Sigmoid colon (tissue), 7 donors: ENCODE measurements at places on chromosomes 5 and 9. TPM values are rescaled to one million over a fixed set of nuclear protein-coding genes. Genes with fewer than 3 reads are reported as not detected.

- no peak for DNase-seq
Measured at GRCh38 chr5:150615141-150615699, 25.2 kb upstream of the SYNPO start.

DNA sequence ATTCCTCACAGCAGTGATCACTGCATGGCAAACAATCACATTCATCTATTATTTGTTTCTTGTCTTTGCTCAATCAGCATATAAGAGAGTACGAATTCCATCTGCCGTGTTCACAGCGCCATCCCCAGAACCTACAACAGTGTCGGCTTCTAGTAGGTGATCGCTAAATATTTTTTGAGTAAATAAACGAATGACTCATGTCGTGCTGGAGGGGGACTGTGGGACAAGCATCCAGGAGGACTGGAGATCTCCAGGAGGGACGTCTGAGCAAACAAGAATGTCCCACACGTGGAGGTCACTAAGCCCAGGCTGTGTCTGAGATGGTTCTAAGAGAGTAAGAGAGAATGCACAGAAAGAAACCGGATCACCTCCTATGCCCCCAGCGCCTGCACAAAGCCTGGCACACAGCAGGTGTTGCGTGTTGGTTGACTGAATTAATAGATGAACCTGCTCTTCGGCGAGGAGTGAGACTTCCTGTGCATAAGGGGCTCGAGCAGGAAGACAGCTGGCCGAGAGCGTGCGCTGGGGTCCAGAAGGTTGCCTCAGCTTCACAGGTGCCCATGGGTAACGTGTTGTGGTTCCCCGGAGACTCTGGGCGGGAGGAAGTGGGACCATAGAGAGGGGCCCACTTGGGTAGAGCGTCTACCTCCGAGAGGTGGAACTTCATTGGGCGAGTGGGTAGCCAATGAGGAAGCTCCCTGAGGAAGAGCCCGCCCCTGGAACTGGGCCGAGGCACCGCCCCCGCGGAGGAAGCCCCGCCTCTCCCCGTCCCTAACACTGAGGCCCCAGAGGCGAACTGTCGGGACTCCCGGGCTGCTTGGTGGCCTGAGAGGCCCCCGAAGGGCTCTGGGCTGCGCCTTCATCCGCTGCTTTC is 193.0 kb downstream of the MELK start:
- peak; percentile 79 for DNase-seq

- DNase-seq, result no peak
Measured at GRCh38 chr9:112194969-112195431, 19.9 kb upstream of the SUSD1 start.

GRCh38 chr5:1463326-1464095 is 18.3 kb upstream of the SLC6A3 start:
- DNase-seq, result no peak

GRCh38 chr5:40616781-40617180 is 62.9 kb upstream of the PTGER4 start:
- no peak for DNase-seq

DNA sequence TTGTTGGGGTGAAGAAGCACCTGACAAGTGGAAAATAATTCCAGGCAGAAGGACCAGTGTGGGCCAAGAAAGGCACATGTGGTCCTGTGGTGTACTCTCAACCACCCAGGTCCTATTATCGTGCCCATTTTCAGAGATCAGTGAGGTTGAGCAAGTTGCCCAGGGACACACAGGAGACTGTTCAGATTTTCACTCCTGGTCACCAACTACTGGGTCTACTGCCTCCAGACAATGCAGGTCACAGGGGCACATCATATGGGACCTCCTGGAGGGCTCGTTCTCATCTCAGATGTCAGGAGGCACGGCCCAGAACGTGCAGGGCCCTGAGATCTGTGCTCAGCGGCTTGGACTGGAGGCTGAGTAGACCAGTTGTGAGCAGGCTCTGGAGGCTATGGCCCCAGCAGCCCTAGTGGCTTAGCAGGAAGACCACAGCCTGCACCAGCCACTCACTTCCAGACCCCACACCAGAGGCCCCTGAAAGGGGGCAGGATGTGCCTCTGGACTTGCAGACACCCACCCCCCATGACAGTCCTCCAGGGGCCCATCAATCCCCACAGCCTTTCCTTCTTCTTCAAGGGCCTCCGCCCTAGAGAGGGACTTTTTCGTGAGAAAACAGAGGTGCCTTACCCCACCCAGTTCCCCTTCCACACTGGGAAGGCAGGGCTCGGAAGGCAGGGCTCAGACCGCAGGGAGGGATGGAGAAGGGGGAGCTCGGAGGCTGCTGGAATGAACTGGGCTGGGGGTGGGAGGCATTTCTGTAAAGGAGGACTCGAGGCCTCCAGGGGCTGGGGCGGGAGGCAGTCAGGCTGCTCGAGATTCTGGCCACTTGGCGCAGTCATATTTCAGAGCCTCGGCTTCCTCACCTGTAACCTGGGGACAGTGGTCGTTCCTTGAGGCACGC is 82.7 kb upstream of the NEURL1B start:
- peak; percentile 66 for DNase-seq

DNA sequence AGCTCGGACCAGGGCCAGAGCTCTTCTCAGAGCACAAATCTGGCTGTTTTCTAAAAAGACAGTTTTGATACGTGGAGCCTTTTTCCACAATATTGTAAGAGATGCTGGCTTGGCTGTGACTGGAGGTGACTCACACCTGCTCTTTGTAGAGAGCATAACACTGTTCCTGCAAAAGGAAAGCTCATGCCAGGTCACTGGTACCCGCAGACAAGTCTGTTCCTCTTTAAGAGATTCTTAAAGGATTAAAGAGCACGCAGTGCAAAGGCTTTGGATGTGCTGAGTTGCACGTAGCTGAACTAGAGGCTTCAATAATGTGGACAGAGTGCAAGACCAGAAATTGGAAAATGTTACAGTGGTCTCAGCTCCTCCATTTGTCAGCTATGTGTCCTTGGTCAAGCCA is 19.0 kb downstream of the ACTL7B start:
- no peak for DNase-seq

TDRD7 gene
- total RNA-seq, result 17.5 TPM

GRCh38 chr9:21672140-21672539 is 130.3 kb upstream of the MTAP start:
- DNase-seq, result no peak

RASGEF1C gene
- total RNA-seq, result 4.2 TPM

DNA sequence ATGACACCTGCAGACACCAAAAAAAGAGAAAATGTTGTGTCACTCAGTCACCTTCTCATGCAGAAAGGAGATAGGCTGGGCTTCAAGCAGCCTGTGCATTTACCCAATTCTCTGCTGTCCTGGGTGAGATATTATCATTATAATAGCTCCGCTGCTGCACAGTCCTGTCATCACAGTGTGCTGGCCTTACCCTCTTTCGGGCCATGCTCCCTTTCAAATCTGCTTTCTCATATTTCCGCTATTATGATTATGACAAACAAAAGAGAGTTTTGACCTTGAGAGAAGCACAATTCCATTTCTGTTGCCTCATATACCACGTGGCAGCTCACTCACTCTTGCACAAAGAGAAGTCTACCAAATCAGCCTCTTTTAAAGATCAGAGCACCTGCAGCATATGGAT is 1350.1 kb upstream of the ACO1 start:
- no peak for DNase-seq

DNA sequence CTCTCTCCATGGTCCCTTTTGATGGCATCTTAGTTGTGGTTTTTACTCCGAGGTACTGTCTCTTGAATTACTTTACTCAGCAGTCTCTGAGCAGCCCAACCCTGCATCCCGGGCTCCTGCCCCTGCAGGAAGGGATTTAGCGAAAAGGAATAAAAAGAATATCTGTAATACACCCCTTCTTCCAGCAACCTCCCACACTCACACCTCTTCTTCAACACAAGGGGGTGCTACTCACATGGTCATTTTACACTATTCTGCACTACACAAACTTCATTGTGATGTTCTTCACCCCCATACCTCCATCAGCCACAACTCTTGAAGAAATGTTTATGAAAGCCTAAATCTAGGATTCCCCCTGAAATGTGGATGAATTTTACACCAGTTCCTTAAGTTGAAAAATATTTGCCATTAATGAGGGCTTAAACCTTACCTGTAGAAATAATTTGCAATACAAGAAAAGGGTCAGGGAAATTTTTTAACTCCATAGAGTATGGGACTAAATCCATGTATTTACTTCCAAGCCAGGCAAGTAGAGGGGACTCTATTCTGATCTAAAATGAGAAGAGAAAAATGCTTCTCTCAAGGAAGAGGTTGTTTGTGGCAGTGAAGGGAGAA is 26.0 kb downstream of the TPD52L3 start:
- no peak for DNase-seq

GRCh38 chr9:110131499-110131898 is 76.5 kb downstream of the C9orf152 start:
- no peak for DNase-seq

ZBED3 gene
- total RNA-seq, result 13.8 TPM

DNA sequence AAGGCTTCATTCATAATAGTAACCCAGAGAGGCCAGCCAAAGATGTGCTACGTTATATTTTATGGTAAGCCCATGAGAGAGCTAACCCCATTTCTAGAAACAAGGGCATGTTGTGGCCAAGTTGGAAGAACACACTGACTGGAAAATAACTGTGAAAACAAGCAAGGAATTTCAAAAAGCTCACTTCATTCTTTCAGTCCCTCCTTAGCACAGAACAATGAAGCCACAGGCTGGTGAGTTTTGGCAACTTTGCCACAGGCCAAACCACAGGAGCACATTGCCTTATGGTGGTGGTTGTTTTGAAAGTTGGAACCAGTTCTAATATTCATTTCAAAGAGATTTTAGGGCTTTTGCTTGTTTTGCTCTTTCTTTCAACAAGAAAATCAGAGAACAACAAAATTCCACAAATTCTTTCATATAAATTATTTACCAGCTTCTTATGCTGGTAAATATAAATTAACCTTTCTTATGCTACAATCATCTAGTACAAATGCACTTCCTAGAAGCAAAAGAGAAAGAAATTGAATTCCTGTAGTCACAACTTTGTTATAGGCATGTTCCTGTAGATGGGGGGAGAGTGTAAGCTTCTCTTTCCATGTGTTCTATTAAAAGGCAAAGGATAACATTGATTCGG is 225.4 kb upstream of the RFX3 start:
- DNase-seq, result no peak

- no peak for DNase-seq
Measured at GRCh38 chr9:135370411-135371375, 108.9 kb upstream of the PPP1R26 start.

NR2F1 gene
- 24.1 TPM for total RNA-seq

- DNase-seq, result no peak
Measured at GRCh38 chr9:109355564-109356297, 34.9 kb upstream of the EPB41L4B start.

DNA sequence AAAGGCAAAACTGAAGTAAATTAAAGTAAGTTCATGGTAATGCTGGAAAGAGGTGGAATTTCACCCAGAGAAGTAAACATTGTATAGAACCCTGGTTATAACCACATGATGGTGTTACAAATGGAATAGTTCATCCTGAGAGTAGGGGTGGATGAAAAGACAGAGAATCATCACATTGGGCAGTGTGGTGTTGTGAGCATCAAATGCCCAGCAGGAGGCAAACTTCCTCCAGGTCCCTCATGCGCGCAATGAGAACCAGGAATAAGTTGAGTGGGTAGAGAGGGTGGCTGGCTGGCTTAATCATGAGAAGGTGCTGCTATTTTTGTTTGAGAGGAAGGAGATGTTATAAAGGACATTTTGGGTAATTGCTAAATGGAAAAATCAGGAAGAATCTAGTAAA is 163.3 kb upstream of the HMHB1 start:
- no peak for DNase-seq

ATOSB gene
- 10.5 TPM for total RNA-seq

DNA sequence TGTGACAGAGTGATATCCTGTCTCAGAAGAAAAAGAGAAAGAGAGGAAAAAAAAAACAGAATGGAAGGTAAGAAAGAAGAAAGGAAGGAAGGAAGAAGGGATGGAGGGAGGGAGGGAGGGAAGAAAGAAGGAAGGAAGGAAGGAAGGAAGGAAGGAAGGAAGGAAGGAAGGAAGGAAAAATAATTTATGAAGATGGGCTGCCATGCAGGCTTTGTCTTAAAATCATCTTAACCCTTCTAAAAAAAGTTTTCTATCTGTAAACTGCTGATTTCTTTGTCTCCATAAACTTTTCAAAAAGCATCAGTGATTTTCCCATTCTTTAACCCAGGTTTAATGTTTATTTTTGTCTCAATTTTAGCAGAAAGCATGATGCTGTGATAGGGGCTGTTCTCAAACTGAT is 1154.1 kb upstream of the CDH6 start:
- no peak for DNase-seq

GRCh38 chr5:103598997-103599566 is 36.5 kb upstream of the NUDT12 start:
- no peak for DNase-seq

DNA sequence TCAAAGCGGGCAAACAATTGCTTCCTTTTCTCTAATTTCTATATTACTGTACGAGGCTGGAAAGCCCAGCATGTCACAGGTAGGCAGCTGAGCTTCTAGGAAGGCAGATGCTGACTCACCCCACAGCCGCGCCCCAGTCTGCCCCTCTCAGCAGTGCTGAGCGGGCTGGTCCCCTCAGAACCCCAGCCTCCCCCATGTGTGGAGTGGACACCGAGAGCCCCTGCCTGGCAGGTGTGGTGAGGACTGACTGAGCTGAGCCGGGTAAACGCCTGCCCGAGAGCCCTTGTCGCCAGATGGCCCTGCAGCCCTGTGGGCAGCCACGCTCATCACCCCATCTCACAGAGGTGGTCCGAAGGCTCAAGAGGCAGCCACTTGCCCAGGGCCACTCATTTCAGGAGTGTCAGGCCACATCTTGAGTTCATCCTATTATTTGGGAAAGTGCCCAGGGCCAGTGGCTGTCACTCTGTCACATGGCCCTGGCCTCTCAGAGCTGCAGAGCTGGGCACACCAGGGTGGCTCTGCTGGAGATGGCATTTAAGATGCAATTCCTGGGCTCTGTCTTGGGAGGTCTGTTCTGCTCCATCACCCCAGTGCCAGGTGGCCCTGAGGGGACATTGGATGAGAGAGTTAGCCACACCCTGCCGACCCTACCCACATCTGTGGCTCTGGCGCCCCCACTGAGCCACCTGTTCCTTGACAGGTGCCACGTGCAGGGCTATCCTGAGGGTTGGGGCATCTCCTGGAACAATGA is 12.4 kb downstream of the CARD19 start:
- peak; percentile 64 for DNase-seq
